ENCODE measurements at places on chromosomes 5 and 9.
A peak's percentile ranks its signal among the peaks of the same experiment; 100 is the strongest.

GRCh38 chr5:179874136-179874535 lies 15.5 kb upstream of the MRNIP start:
- DNase-seq, result no peak

- no peak for DNase-seq
Measured at GRCh38 chr9:130268521-130269211, 3.1 kb downstream of the HMCN2 start.

DNA sequence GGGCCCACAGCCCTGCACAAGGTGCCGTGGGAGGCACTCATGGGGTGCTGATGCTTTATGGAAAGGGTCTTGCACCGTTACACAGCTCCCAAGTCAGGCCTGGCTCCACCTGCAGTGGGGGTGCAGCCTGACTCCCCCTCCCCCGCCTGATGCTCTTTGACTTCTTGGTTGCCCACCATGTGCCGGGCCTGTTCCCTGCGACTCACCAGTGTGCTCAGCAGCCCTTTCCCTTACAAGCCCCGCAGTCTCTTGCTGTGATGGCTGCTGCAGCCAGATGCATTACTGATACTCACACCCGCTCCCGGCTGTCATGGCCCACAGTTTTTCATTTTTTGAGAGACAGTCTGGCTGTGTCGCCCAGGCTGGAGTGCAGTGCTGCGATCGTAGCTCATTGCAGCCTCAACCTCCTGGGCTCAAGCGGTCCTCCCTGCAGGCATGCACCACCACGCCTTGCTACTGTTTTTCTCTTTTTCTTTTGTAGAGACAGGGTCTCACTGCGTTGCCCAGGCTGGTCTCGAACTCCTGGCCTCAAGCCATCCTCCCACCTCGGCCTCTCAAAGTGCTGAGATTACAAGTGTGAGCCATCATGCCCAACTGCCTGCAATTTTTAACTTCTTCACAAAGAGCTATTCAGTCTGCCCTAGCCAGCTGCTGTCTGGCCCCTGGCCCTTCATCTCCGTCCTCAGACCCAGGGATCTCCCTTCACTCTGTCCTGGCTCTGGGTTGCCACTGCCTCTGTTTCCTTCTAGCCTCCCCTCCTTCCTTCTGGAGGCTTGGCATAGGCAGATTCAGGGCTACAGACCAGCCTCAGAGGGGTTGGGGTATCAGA lies 109.5 kb downstream of the RXRA start:
- no peak for DNase-seq

DNA sequence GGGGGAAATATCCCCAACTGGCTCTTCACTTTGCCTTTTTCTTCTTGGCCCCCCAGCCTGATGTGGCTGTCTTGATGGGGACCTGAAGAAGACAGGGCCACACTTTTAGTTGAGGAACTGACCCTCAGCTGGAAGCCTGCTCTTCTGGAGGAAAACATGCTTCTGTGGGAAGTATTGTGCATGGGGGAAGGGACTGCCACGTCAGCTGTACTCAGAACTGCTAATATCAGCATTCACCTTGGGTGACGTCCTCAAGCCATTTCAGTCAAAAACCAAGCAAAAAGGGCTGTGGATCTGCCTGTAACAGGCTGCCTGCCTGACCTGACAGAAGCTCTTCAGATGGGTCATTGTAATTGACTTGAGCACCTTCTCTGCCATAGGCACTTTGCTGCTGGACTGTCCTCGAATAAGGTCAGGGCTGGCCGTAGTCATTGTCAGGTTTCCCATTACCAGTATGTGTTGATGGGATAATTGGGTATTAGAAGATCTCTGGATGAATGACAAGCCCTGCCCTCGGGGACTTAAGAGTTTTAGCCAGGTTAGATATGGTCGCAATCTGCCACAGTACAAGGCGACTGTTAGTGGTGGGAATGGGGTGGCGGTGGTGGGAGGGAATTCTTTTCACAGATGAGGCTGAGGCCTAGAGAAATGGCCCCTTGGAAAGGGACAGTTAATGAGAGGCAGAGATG lies 10.4 kb downstream of the RAI14 start:
- DNase-seq, result no peak

DNA sequence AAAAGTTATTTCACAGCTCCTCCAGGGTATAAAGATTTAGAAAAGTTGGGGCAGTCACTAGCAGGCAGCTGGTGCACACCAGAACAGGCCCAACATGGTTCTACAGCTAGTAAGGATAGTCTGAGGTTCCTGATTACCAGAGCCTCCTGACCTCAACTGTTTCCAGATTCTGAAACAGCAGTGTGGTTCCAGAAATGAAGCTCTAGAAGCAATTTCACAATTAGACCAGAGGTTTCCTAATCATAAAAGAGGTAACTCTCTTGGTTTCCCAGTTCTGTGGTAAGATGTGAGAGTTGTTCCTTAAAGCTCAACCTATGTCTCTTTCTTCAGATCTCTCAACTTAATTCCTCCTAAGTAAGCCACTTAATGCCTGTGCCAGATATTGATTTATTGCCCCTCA lies 11.9 kb downstream of the AGTPBP1 start:
- no peak for DNase-seq

- no peak for DNase-seq
Measured at GRCh38 chr5:132754947-132755346, 7.7 kb downstream of the CCNI2 start.

DNA sequence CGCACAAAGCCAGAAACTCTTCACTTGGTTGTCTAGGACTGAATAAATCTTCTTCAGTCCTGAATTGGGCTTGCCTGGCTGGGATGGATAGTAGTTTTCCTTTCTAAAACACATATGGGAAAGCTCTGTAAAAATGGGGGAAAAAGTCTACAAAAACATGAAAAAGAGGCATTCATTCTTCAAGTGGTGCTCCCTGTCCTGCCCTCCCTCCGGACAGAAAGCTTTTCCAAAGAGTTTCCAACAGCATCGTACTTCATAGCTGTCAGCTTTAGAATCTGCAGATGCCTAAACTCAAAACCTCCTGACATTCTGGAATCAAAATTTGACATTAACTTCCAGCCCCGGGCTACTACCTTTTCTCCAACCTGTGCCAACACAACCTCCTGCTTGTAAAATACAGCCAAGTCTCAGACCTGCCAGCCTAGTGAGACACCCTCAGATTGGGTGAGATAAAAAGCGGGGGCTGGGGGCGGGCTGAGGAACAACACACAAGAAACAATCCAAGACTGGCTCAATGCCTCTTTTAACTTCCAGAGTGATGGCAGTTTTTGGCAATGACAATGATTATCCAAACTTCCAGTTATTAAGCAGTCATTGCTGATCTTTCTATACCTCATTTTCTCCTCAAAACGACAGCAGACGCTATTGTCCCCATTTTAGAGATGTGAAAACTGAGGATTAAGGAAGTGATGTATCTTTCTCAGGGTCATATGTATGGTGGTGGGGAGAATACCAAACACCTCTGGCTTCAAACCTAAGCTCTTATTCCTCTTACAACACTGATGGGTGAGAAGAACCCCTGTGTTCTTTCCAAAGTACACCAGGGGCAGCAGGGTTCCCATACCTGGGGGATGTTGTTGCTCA lies 1.3 kb downstream of the TNC start:
- DNase-seq, result no peak

GRCh38 chr9:107539427-107540163 lies 50.0 kb upstream of the KLF4 start:
- DNase-seq, result no peak

- DNase-seq, result peak; percentile 32
Measured at GRCh38 chr5:72107901-72108201, 576 bp downstream of the MAP1B start.

- no peak for DNase-seq
Measured at GRCh38 chr5:82097-82496, 9.9 kb upstream of the PLEKHG4B start.
